ENCODE measurements at places on chromosomes 13 and 19. TPM values are rescaled to one million over a fixed set of nuclear protein-coding genes. Genes with fewer than 3 reads are reported as not detected.

FCAR gene
- total RNA-seq, result not detected

CACNA1A gene
- total RNA-seq, result 0.25 TPM

DNA sequence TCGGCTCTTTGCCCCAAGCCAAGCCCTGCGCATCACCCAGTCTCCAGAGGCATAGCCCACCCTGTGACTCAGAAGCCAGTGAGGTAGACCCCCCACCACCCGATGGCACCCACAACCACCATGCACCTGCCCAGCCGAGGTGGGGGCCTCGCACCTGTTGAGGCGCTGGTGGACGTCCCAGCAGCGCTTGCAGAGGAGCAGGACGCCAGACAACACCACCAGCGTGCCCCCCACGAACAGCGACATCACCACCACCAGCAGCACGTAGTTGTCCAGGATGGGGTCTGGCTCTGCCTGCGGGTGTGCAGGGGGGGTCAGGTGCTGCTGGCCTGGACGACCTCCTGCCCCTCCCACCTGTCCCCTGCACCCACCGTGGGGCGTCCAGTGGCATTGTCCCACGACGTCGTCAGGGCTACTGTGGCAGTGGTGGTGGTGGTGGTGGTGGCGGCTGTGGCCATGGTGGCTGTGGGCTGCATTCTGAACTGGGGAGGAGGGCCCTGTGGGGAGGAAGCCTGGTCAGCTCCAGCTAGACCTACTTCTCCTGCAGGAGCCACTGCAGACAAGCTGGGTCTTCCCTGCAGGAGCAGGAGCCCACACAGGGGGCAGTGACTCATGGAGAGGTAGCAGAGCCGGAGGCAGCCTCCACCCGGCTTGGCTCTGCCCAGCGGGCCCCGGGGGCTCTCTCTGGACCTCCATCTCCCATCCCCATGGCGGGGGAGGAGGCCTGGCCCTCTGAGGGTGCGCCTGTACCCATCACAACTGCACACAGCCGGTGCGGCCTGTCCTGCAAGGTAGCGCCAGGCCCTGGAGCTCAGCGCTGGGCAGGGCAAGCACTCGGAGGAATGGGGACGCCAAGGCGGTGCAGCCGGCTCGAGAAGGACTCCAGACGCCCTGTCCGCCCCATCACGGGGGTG lies 1.9 kb downstream of the CBARP start:
- peaks cover 6% of the 10 kb centered on the region for H3K27me3 ChIP-seq
- peak overlapping the region; percentile 6 for H3K4me3 ChIP-seq
- no peaks in the 10 kb centered on the region for H3K36me3 ChIP-seq
- DNase-seq, result no peak
- no peak overlapping the region for H3K27ac ChIP-seq
- peaks cover 15% of the 10 kb centered on the region for H3K4me1 ChIP-seq

GRCh38 chr19:38488776-38489481 lies 55.4 kb downstream of the RYR1 start:
- no peaks in the 10 kb centered on the region for H3K4me1 ChIP-seq
- H3K27ac ChIP-seq, result no peak overlapping the region
- no peak overlapping the region for H3K4me3 ChIP-seq

GRCh38 chr19:10086591-10087192 lies 575 bp downstream of the SHFL start:
- no peaks in the 10 kb centered on the region for H3K27me3 ChIP-seq
- H3K4me3 ChIP-seq, result peak overlapping the region; percentile 78
- peaks cover 21% of the 10 kb centered on the region for H3K36me3 ChIP-seq
- peaks cover 11% of the 10 kb centered on the region for H3K4me1 ChIP-seq
- DNase-seq, result peak; percentile 65

GRCh38 chr13:114319441-114319913 lies 5.2 kb downstream of the CHAMP1 start:
- H3K4me3 ChIP-seq, result no peak overlapping the region
- H3K4me1 ChIP-seq, result peaks cover 62% of the 10 kb centered on the region
- H3K27me3 ChIP-seq, result no peaks in the 10 kb centered on the region
- H3K36me3 ChIP-seq, result peaks cover 71% of the 10 kb centered on the region
- DNase-seq, result no peak

ZNF724 gene
- 19.1 TPM for total RNA-seq

DNA sequence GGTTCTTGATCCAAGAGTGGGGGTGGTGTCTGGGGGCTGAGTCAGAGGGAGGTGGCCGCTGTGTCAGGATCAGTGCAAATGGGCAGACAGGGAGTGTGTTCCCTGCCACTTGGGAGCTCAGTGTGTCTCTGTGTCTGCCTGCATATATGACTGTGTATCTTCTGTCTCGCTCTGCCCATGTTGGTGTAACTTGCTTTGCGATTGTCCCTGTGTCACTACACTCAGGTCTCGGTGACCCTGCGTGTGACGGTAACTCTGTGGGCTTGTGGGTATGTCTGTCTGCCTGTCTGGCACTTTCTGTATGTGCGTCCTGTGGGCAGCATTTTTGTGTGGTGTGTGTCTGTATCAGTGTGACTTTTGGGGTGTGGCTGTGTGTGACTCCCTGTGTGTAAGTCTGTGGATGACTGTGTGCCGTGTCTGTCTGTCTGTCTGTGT lies 8.2 kb upstream of the ERFL start:
- H3K4me3 ChIP-seq, result no peak overlapping the region
- H3K4me1 ChIP-seq, result peaks cover 35% of the 10 kb centered on the region
- no peaks in the 10 kb centered on the region for H3K36me3 ChIP-seq
- peaks cover 2% of the 10 kb centered on the region for H3K27me3 ChIP-seq

GRCh38 chr13:63094717-63095116 lies 1679.1 kb upstream of the PCDH20 start:
- no peaks in the 10 kb centered on the region for H3K36me3 ChIP-seq
- no peak overlapping the region for H3K4me3 ChIP-seq
- no peak overlapping the region for H3K27ac ChIP-seq
- DNase-seq, result no peak
- H3K4me1 ChIP-seq, result no peaks in the 10 kb centered on the region
- H3K27me3 ChIP-seq, result no peaks in the 10 kb centered on the region

DPF1 gene
- total RNA-seq, result 1.2 TPM

DNA sequence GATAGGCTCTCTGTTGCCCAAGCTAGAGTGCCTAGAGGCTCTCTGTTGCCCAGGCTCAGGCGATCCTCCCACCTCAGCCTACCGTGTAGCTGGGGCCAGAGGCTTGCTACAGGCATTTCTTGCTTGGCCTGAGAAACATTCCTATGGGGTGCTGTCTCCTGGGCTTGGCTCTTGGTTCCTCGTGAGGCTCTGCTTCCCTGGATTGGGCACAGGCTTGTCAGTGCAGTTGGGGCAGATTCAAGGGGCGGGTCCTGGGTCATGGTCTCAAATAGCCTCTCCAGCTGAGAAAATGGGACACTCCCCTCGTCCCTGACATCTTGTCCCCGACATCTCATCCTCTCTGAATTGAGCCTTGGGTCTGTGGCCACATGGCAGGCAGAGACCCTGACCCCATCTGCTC lies 4.9 kb downstream of the TSSK6 start:
- DNase-seq, result no peak
- peaks cover 14% of the 10 kb centered on the region for H3K36me3 ChIP-seq
- H3K4me1 ChIP-seq, result peaks cover 2% of the 10 kb centered on the region
- no peak overlapping the region for H3K4me3 ChIP-seq

GRCh38 chr13:51015973-51016372 lies 95.1 kb downstream of the C13orf42 start:
- no peaks in the 10 kb centered on the region for H3K4me1 ChIP-seq
- H3K27ac ChIP-seq, result no peak overlapping the region
- H3K4me3 ChIP-seq, result no peak overlapping the region
- no peaks in the 10 kb centered on the region for H3K36me3 ChIP-seq
- peaks cover 5% of the 10 kb centered on the region for H3K27me3 ChIP-seq

EEF1AKMT1 gene
- 23.9 TPM for total RNA-seq

GRCh38 chr13:49604570-49604969 lies 19.2 kb upstream of the RCBTB1 start:
- no peak overlapping the region for H3K4me3 ChIP-seq
- no peak for DNase-seq
- no peaks in the 10 kb centered on the region for H3K36me3 ChIP-seq
- H3K4me1 ChIP-seq, result peaks cover 2% of the 10 kb centered on the region
- no peak overlapping the region for H3K27ac ChIP-seq
- no peaks in the 10 kb centered on the region for H3K27me3 ChIP-seq

GRCh38 chr19:19487950-19488874 lies 27.1 kb downstream of the TSSK6 start:
- H3K27ac ChIP-seq, result peak overlapping the region; percentile 97
- DNase-seq, result no peak
- H3K36me3 ChIP-seq, result peaks cover 10% of the 10 kb centered on the region
- peak overlapping the region; percentile 43 for H3K4me3 ChIP-seq
- no peaks in the 10 kb centered on the region for H3K27me3 ChIP-seq

DNA sequence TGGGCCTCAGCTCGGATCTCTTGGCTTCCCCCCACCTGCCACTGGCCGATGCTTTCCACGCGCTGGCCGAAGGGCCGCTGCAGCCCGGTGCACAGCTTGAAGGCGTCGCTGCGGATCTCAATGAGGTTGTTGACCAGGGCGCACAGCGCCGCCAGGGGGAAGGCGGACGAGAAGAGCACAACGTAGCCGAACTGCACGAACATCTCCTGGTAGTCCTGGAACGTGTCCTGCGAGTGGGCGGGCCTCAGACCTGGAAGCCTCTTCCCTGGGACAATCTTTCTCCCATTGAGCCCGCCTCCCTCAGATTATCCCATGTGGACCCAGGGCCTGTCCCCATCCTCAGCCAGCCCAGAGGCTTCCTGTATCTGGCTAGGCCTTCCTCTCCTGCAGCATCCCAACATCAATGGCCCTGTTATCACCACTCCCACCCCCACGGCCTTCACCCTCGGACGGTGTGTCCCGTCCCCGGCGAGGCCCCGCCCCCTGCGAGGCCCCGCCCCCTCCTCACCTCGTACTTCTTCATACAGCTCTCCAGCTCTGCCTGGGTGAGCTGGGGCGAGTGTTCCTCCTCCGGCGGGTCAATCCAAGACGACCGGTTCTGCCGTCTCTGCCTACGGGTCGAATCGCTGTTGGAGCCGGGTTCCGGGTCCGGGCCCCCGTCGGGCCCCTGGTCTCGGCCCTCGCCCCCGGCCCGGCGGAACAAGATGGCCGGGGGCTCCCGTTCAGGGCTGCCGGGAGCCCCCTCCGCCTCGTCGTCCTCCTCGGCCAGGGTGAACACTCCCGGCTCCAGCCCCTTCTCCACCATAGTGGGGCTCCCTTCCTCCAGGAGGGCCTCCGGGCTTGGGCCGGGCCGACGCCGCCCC lies 6.8 kb downstream of the ANO8 start:
- H3K4me1 ChIP-seq, result peaks cover 13% of the 10 kb centered on the region
- H3K27ac ChIP-seq, result peak overlapping the region; percentile 51
- H3K4me3 ChIP-seq, result peak overlapping the region; percentile 56
- H3K27me3 ChIP-seq, result no peaks in the 10 kb centered on the region
- H3K36me3 ChIP-seq, result no peaks in the 10 kb centered on the region
- DNase-seq, result peak; percentile 79

DNA sequence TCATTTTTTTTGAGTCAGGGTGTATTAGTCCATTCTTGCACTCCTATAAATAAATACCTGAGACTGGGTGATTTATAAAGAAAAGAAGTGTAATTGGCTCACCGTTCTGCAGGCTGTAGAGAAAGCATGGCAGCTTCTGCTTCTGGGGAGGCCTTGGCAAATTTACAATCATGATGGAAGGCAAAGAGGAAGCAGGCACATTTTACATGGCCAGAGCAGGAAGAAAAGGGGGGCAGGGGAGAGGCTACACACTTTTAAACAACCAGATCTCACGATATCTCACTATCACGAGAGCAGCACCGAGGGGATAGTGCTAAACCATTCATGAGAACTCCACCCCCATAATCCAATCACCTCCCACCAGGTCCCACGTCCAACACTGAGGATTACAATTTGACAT lies 44.5 kb upstream of the MIR17HG start:
- peaks cover 3% of the 10 kb centered on the region for H3K4me1 ChIP-seq
- H3K27ac ChIP-seq, result no peak overlapping the region
- H3K4me3 ChIP-seq, result no peak overlapping the region
- H3K27me3 ChIP-seq, result peaks cover 5% of the 10 kb centered on the region

GRCh38 chr19:1975162-1975480 lies 34.1 kb downstream of the CSNK1G2 start:
- peaks cover 3% of the 10 kb centered on the region for H3K4me1 ChIP-seq
- H3K27me3 ChIP-seq, result no peaks in the 10 kb centered on the region
- no peak overlapping the region for H3K4me3 ChIP-seq
- no peak overlapping the region for H3K27ac ChIP-seq
- H3K36me3 ChIP-seq, result peaks cover 6% of the 10 kb centered on the region
- no peak for DNase-seq

- H3K4me1 ChIP-seq, result no peaks in the 10 kb centered on the region
- no peak overlapping the region for H3K4me3 ChIP-seq
- H3K36me3 ChIP-seq, result no peaks in the 10 kb centered on the region
Observed at GRCh38 chr13:80665792-80666333, 324.9 kb upstream of the SPRY2 start.

DNA sequence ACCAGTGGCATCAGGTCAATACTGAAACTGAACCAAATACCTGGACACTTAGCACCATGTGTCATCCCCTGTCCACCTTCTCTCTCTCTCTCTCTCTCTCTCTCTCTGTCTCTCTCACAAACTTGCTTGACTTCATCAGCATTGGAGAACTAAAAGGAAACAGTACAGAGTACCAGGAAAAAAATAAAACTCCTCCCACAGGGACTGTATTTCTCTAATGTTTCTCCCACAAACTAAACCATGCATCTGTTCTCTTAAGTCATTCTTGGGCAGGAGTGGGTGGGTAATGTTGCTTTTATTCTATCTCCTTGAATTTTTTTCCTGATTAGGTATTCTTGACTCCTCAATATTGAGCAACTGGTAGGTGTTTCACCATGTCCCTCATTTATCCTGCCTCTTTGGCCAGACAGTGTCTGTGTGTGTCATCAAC lies 112.9 kb upstream of the CACNA1A start:
- no peak overlapping the region for H3K4me3 ChIP-seq
- H3K36me3 ChIP-seq, result no peaks in the 10 kb centered on the region
- no peak for DNase-seq
- H3K4me1 ChIP-seq, result peaks cover 2% of the 10 kb centered on the region
- H3K27me3 ChIP-seq, result peaks cover 32% of the 10 kb centered on the region

GRCh38 chr19:11460207-11460606 lies 20.6 kb downstream of the ELAVL3 start:
- H3K4me1 ChIP-seq, result no peaks in the 10 kb centered on the region
- no peaks in the 10 kb centered on the region for H3K36me3 ChIP-seq
- no peak overlapping the region for H3K27ac ChIP-seq
- no peak overlapping the region for H3K4me3 ChIP-seq

- no peak overlapping the region for H3K4me3 ChIP-seq
- no peaks in the 10 kb centered on the region for H3K36me3 ChIP-seq
- no peaks in the 10 kb centered on the region for H3K4me1 ChIP-seq
- H3K27me3 ChIP-seq, result peaks cover 13% of the 10 kb centered on the region
- no peak for DNase-seq
Observed at GRCh38 chr13:26528527-26528926, 29.0 kb upstream of the WASF3 start.
